ENCODE measurements at places on chromosomes 5 and 9.

DNA sequence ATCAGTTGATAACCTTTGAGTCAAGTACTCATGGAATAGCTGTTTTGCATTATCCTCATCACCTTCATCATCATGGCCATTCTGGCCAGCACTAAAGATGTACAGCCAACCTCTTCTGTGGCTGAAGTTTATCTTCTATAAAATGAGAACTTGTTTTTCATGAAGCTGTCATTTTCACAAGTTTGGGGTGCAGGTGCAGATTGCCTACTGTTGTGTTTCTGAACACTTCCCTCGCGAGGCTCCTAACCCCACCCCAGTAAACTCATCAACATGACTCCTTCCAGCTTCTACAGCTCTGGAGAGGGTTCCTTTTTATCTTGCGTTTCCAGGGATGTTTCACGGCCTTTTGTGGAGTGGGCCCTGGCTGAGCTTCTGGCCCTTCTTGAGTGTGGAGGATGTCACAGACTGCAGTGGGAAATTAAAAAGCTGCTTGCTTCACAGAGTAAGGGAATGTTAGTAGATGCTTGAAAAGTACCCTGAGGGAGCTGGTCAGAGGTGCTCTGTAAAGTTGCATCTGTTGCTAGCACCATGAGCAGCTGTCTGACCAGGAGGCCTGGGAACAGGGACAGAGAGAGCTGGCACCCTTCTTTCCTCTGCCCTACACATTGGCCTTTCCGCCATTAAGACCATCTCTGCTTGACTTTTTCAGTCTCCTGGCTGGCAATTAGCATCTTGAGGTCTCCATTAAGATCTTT is 24.9 kb downstream of the SYK start:
- DNase-seq, result no peak

DNA sequence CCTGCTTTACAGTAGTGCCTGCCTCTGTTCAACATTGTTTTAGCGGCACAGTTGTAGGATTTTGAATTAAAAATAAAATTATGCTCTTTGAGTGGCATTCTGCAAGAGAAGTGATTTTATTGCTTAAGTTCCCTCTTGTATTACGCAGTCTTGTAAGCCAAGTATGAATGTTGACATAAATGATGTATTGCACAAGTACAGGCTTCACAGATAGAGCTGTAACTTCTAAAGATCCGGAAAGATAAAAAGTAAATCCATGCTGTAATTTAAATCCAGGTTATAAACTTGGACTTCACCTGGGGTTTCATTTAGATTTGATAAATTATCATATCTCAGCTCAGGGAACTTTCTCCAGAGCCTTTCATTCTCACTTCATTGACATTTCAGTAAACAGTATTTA is 1114.7 kb downstream of the PTPRD start:
- DNase-seq, result no peak

GRCh38 chr5:76542887-76543690 is 80.1 kb downstream of the F2RL2 start:
- DNase-seq, result peak; percentile 45

GRCh38 chr5:66850354-66851075 is 254.3 kb downstream of the MAST4 start:
- DNase-seq, result no peak

DNA sequence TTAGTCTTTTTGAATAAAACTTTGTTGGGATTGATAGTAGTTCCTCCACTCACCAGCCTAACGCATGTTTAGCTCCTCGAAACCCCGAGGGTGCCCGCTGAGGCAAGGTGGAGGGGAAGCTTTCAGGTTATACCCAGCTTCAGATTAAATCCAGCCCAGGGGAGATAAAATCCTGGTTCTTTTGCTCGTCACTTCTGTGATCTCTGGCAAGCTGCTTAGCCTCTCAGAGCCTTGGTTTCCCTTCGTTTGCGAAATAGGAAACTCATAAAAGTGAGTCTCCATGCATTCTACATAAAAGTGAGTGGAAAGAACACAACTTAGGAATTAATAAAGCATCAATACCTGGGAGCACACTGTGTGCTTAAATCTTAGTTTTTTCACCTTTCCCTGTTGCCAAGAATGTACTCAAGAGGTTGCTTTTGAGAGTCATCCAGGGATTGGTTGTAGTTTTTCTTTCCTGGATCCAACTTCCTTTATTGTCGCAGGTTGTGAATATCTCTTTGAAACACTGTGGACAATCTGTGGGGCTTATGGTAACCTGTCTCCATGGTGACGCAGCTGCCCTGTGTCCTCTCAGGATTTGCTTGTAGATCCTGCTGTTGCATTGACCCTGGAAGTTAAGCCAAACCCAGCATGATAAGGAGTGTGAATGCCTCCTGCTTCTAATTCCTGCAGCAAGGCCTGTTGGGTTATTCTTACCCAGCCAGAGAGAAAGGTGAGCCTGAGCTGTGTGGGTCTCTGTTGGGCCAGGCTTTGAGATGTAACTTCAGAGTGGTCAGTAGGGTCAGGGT is 2.0 kb downstream of the GALNT12 start:
- DNase-seq, result no peak
